Smooth muscle cell of the brain vasculature (primary cell): ENCODE measurements at places on chromosomes 2 and 18.

DNA sequence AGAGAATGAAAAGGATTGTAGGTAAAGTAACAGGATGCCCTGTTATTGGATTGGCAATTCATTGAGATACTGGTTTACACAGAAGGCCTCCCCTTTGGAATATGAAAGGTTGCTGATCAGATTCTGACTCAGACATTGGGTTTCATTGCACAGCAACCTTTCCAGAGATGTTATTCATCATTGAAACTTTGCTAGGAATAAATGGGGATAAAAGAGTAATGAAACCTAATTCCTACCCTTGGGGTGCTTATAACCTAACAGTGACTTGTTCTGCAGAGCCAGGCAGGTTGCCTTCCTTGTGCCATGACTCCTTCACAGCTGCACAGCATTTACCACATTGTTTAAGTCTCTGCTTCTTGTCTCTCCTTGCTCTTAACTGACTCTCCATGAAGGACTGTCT, 5.0 kb downstream of the NAB1 start:
- no peak for DNase-seq

GRCh38 chr2:64331114-64331645, 122.8 kb upstream of the LGALSL start:
- DNase-seq, result no peak

DNA sequence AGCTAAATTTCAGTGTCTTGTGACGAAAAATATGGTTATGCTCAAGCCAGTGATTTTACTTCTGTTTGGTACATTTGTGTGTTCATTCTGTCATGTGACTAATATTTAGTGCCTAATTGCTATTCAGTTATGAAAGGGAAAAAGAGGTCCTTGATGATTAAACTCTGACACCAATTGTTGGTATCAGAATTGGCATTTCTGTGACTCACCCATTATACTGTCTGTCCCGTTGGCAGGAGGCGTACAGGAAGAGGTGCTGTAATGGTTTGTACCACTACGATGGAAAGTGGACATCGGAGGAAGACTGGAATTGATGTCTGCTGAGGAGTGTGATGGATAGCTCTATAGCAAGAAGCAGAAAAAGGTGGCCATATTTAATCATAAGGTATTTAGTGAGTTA, 310.4 kb upstream of the CCDC68 start:
- no peak for DNase-seq

GRCh38 chr2:112725545-112726457, 5.0 kb downstream of the NT5DC4 start:
- no peak for DNase-seq

GRCh38 chr18:26536664-26537063, 11.7 kb downstream of the KCTD1 start:
- DNase-seq, result no peak

DNA sequence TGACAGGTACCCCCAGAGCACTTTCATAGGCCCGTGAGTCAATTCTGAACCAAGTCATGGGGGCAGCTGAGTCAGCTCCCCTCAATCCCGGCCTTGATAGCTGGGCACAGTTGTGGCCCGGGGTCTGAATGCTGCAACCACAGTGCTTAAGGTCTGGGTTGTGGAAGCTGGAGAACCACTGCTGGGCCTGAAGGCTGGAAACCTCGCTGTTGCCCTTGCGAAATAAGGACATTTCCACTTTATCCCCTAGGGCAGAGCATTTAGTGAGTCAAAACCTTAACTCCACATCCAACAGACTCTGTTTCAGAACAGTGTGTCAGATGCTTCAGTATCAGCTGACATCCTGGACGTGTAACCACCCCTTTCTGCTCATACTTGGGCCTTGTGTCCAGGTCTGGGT, 58.6 kb downstream of the SP110 start:
- DNase-seq, result no peak

- no peak for DNase-seq
Observed at GRCh38 chr2:23092831-23093230, 292.1 kb upstream of the KLHL29 start.

DNA sequence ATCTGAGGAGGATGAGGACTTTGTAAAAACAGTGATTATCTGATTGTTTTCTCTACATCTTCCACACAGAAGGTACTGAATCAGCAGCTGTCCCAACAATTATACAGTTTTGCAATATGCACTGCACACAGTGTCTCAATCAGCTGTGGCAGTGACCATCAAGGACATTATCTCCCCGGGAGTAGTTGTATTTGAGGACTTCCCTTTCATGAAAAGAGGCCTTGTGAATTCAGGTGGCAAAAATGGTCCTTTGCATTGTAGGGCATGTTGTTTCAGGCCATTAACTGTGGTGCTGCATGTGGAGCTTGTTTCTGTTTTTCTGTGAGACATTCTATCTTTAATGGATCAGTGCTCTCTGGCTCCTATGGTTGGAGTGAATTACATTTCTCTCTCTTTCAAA, 779.4 kb upstream of the FSHR start:
- no peak for DNase-seq

DNA sequence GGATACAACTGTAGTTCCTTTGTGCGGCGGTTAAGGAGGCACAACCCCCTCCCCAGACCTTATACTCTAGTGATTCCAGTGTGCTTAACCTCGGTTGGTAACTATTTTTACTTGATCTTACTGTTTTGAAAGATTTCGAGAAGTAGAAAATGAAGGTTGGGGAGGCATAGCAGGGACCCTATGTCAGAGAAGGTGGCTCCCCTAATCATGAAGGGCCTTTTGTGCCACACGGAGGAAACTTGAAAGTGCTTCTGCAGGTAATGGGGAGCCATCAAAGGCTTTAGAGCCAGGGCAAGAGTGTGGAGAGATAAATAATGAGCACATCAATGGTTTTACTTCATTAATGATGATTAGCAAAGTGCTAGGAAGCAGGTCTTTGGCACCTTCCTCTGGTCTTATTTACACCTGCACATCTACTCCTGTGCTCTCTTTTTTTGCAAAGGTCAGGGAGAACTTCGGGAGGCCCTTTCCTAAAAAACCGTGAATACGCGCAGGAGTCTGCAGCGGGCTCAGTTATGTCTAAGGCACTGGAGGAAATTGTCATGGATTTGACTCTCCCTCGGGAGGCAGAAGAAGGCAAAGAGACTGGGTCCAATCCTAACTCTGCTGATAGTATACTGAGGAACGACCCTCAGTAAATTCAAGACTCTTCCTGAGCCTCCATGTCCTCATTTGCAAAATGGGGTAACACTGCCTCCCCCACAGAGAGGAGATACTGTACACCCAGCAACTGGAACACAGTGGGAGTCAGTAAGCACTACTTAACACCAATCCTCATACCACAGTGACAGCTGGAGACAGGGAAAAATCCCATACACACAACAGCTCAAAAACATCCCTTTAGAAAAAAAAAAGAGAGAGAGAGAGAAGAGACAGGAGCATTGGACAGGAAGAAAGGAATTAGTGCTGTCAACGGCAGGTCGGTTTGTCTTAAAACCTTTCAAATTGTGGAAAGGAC, 81.6 kb downstream of the DDX1 start:
- no peak for DNase-seq

GRCh38 chr2:181686576-181687185, 6.4 kb upstream of the NEUROD1 start:
- no peak for DNase-seq

- no peak for DNase-seq
Observed at GRCh38 chr2:169734169-169734847, 676 bp downstream of the KLHL23 start.

- DNase-seq, result no peak
Observed at GRCh38 chr2:20611844-20612356, 39.0 kb downstream of the HS1BP3 start.

DNA sequence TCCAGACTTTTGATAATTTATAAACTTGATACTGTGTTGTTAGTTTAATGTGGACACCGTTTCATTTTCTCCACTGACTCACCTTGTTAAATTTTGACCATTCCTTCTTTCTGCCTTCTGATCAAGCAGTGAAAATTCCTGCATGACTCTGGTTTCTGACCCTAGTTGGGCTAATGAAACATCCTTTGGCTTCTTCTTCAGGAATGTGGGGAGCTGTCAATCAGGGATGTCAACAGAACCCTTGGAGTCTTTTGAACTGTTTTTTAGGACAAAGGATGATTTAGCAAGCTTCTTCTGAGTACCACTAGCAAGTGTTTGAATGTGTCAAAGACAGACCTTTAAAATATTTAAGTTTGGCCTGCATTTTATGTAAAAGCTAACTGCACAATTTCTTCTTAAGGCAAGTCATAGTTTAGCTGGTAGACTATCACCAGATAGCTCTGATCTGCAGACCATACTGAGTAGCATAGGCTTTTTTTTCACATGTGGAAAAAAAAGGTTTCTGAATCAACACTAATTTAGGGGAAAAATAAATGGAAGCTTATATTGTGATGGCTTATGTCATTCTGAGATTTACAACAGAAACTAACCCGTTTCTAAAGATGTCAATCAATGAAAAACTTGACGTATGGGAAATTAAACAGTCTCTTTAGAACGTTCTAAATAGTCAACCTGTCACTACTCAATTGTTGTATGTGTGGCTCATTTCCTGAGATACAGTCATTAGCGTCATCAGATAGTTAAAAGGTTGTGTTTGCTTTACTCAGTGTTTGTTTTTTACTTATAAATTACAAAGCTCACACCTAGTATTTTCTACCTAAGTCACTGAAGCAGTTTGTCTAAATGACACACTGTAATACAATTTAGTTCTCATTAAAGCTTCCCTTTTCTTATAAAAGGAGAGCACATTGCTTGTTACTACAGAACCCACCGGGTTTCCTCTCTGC, 311.4 kb downstream of the PTPRM start:
- DNase-seq, result no peak

GRCh38 chr2:121648206-121649148, 785 bp downstream of the CLASP1 start:
- no peak for DNase-seq

GRCh38 chr2:161384864-161385263, 31.2 kb upstream of the TBR1 start:
- DNase-seq, result no peak

- no peak for DNase-seq
Observed at GRCh38 chr2:207749873-207750272, 19.8 kb downstream of the FZD5 start.

DNA sequence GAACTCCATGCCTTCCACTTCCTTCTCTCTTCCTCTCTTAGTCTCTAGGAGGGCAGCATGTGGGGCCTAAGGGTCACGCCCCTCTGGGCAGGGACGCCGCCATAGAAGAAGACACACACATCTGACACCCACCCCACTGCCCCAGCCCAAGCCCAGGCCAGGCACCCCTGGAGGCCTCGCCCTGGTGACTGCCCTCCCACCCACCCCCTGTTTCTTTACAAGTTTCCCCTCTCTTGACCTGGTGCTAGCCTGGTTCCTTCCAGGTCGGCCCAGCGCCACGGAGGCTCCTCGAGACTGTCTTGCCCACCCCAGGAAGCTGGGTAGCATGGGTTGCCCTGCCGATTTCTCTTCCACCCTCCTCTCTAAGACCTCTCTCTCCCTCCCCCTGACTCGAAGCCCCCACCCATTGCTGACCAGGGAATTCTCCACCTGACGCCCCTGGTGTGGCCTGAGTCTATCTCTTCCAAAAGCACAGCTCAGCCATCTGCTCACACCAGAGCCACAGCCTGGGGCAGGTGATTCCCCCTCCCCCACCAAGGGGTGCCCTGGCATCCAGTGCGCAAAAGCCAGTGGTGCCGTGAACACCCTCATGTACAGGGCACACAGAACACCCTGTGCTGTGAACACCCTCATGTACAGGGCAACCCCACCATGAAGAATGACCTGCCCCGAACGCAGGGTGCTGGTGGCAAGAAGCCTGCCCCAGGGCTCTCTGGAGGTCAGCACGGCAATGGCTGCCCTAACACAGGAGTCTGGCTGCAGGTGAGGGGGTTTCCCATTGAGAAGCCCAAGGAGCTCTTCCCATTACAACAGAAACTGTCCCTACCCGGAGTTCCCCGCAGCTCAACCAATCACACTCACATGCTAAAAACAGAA, 13.5 kb upstream of the SALL3 start:
- no peak for DNase-seq

DNA sequence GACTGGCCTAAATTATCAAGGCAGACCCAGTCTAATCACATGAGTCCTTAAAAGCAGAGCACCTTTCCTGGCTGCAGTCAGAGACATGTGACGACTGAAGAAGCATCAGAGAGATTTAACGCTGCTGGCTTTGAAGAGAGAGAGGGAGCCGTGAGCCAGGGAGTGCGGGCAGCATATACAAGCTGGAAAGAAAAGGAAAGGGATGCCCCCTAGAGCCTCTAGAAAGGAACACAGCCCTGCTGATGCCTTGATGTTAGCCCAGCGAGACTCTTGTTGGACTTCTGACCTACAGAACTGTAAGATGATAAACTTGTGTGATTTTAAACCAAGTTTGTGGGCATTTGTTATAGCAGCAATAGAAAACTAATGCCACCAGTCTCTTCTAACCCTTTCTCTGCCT, 58.1 kb downstream of the HEATR5B start:
- no peak for DNase-seq

- no peak for DNase-seq
Observed at GRCh38 chr2:182597570-182598295, 118.3 kb upstream of the DNAJC10 start.

DNA sequence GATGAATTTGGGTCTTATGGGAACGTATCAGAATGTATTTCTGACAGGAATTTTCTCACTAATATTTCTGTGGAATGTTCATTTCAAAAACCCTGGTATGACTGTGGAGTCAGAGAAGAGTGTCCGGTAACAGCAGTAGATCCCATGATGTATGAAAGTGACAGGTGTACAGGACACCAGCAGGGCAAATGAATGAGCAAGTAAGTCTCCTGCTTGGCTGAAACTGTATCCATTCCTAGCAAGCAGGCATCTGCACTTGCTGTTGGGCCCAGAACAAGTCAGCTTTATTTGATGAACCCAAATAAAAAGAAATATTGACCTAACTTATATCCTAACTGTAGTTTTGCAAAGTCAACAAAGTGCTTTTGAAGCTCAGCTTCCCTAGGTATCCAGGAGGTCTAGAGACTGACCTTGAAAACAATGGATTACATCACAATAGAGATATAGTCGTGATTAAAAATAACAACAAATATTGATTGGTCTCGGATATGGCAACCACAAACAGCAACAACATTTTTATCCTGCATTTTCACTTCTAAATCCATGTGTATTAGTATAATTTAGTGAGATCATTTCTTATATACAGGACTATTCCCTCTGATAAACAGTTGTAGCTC, 37.6 kb downstream of the NXPH2 start:
- DNase-seq, result no peak

DNA sequence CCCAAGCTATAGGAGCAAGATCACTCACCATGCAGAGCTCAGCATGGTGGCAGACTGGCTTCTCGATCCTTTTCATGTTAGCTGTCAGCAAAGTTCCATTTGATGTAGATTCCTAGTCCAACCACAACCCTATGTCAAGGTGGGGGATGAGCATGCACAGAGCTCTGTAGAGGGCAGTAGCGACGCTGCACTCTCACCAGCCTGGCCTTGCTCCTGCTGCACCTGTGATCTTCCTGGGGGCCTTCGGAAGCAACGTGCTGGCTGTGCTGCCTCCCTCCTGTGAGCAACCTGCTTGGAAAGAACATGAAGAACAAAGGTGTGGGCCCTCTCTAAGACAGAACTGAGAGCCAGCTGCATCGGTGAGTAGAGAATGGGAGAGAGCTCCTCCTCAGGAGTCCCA, 479.4 kb upstream of the MYT1L start:
- no peak for DNase-seq

- DNase-seq, result no peak
Observed at GRCh38 chr2:104502901-104503300, 351.0 kb upstream of the POU3F3 start.
